ENCODE measurements at places on chromosomes 12 and 14.

GRCh38 chr12:106632797-106633450 is 50.1 kb downstream of the RFX4 start:
- no peak for DNase-seq

DNA sequence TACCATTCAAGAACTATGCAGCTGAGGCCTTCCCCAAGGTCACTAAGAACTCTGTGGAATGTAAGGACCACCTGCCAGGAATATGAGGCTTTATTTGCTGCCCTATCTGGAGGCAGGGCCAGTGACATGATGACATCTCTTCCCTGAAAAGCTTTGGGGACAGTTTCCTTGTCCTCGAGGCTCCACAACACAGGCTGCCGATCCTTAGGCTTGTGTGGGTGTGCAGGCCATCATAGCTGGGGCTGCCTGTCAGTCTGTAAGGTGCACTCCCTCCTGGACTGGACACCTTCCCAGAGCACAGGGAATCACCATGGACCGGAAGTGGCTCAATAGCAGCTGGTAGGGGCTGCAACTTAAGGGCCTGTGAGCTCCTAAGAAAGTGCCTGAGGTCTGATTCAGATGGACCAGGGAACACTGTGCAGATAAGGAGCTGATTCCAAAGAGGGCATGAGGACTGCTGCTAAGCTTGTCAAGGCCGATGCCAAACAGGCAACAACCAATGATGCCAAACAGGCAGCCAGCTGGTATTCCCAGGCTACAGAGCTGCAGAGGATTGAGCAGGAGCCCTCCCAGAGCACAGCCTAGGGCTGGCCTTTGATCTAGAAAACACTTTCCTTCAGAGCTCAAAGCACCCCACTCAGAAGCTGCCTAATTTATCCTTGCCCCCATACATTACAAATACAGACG is 84.3 kb downstream of the CRACR2A start:
- DNase-seq, result no peak

DNA sequence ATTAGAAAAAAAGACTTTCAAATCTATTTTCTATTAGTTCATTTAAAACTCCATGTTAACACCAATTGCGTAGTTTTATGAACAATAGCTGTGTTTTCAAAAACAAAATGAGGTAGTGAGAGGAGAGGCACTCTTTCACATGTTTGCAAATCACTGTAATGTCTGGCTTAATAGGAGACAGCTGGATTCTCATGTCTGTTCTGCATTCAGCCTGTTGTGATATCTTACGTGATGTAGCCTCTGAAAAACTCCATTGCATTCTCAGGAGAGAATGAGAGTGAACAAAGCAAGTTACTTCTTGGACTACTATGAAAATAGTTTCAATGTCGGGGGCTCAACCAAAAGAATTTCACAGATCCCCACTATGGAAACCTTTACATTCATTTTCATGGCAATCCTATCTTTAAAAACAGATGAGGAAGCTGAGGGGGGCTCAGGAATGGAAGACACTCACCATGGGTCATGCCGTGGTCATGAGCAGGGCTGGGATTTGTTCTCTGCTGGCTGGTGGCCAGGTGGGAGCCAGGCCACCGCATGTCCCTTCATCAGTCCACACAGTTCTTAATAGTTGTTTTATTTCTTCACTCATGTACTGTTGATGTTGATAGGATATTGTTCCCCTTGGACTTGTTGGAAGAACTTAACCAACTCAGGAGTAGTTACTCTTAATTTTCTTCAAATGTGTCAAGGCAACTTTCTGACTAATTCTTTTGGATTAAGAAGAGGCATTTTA is 346.2 kb upstream of the FAR2 start:
- DNase-seq, result no peak

GRCh38 chr12:53613821-53614220 is 12.4 kb downstream of the ATF7 start:
- no peak for DNase-seq

GRCh38 chr14:68440820-68441219 is 352.0 kb downstream of the ZFP36L1 start:
- peak; percentile 60 for DNase-seq

DNA sequence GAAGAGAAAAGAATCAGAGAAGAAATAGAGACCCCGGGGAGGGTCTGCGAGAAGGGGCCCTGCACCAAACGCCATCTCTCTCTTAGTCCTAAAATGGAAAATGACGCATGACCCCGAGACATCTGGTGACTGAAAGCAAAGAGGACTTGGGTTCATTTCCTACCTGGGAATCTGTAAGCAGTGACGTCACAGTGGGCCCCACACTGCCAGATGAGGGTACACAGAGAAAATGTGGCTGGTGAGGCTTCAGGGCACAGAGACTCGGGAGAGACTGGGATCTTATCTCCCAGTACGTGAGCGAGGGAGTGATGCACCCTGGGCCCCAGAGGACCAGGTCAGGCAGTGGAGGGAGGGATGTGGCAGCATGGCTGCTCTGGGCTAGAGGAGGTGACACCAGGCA is 288.1 kb upstream of the SFSWAP start:
- DNase-seq, result no peak

DNA sequence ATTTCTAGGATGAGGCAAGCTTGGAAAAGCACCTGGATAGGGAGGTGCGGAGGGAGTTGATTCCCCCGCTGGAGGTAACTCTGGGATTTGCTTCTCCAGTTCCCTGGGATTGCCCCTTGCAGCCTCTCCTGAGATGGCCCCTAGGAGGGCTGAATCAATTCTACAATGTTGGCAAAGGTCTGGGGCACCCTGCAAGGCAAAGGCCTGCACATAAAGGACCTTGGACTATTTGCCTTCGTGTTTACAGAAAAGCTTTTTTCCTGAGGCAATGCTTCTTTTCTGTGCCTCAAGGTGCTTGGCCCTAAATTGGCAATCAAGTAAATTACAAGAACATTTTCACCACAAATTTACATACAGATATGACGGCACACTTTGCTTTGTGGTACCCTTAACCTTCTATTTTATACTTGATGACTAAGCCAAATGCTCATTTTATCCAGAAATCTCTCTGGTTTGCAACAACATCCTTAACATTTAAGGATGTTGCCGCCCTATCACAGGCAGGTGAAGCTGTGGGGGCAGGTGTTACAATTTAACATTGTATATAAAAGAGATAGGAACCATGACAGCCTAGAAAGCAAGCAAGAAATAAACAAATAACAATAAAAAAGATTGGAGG is 40.3 kb downstream of the TIMELESS start:
- no peak for DNase-seq

DNA sequence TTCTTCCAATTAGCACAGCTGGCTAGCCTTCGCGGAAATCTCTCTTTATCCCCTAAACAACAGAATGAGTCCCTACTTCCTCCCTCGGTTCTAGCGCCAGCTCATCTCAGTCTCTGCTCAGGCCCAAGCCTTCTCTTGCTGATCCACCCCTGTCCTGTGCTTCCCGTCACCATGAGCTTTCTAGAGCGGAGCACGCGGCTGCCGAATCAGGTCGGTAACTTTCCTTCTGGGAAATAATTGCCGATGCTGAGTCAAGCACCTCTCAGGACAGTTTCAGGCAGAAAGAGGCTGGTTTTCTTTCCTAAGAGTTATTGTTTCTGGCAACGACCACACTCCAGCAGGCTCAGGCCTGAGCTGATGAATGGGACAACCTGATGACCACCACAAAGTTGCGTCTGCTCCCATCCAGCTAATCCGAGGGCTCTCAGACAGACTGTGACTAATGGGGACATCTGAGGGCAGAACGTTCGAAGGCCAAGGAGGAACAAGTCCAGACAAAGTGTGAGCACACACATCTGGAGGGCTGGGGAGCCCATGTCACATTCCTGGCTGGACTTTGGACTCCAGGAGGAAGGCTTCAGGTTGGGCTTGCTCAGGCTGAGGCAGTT is 13.6 kb upstream of the GPR68 start:
- DNase-seq, result no peak

DNA sequence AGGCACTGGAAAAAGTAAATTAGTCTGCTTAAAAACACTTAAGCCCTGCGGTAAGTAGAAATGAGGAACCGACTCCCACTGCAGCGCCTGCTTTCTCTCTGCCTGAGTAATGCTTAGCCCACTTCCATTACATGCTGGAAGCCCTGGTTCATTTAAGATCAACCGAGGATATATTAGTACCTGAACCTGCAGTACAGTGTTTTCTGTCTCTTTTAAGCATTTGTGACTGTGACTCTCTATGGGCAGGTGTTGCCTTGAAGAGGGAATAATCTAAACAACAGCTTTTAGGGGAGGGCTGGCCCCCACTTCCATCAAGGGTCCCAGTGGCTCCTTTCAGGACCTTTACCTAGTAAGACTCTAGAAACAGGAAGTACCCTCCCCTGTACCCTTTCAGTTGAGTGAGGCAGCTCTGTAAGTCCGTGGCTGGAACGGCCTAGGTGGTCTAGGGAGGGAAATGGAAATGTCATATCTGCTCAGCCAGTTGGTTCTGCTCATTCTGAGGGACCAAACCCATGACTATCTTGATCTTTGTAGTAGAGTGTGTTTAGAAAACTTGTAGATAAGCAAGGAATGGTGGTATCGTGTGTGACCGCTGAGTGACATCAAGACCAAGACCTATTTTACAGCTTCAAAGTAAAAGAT is 56.2 kb downstream of the FNTB start:
- DNase-seq, result no peak

- DNase-seq, result no peak
Measured at GRCh38 chr12:126726481-126727217, 1540.3 kb upstream of the TMEM132C start.

GRCh38 chr14:103581954-103582703 is 19.4 kb downstream of the COA8 start:
- DNase-seq, result no peak

DNA sequence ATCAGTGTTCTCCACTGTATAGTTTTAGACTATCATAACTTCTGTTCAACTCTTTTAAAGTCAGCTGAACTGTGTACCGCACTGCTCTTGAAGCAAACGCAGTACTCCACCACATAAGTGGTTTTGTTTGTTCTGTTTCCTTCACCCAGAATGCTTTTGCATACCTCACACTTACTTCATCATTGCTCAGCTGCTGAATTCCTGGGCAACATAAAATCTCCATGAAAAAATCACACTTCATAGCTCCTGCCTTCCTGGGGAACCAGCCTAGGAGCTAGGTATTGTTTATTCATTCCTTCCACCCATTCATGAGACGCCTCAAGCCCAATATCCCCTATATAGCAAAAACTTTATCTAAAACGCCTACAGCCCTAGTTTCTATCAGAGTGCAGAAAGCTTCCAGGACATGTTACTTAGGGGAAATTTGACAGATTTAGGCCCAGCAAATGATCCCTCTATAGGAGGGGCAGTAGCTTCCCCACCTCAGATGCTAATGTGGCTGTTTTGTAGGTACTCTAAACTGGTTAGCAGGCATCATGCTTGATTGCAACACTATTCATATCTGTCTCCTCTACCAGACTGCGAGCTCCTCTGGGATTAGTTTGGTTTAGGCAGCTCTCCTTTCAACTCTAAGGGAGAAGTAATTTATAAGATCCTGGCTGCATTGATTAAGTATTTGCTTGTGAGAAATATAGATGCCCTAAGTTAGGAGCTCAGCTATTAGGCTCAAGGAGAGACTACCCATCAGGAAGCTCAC is 44.5 kb downstream of the LRRC9 start:
- no peak for DNase-seq

DNA sequence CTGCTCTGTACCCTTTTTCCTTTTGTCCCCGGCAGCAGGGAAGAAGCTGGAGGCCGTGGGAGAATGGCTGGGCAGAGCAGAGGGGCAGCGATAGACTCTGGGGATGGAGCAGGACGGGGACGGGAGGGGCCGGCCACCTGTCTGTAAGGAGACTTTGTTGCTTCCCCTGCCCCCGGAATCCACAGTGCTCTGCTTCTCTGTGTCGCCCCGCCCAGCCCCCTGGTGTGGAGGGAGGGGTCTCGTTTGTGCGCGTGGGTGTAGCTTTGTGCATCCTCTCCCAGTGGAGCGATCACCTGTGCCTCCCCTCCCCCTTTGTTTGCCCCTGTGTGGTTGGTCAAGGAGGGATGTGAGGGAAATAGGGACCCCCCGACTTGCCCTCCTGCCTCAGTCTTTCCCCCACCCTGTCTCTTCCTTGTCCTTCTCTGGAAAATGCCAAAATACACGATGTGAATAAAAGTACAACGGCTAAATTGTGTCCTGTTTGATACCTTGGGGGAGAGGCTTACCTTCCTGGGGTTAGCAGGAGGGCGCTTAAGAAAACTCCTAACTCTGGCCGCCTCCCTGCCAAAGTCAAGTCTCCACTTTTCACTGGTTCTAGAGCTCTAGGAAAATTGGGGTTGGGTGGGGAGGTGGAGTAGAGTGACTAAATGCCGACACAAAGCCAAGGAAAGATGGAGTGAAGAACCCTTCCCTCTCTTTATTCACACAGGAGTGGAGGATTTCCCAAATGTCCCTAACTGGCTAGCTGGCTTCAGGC is 990 bp upstream of the TPI1 start:
- DNase-seq, result no peak

- DNase-seq, result no peak
Measured at GRCh38 chr14:54188064-54188666, 208.6 kb upstream of the CDKN3 start.

- no peak for DNase-seq
Measured at GRCh38 chr12:54221402-54221984, 32.7 kb upstream of the SMUG1 start.

DNA sequence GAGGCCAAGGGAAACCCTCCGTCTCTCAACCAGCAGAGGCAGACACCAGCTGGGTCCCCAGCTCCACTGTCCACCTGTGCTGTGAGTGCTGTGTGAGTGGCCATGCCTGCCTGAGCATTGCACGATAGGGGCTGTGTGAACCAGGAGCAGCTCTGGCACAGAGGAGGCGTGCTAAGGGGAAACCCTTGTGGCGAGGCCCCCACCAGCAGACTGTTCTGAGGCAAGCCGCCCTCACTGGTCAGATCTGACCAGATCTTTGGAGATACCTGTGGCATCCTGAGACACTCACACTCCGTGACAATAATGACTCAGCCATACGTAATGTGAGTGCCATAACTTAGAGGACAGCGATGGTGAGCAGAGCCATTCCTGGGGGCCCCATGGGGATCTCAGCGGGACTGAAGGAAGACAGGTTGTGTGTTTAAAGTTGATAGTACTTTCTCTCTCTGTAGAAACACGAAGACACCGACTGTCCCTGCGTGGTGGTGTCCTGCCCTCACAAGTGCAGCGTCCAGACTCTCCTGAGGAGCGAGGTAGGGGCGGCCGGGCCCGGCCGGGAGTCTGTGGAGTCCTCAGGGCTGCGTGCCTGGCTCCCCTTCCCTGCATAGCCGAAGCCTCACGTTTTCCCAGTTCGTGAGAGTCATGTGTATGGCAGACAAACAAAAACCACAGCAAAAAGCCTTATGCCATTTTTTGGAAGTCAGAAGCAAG is 36.6 kb upstream of the AMN start:
- DNase-seq, result no peak
